Stimulated activated CD4-positive, alpha-beta T cell treated with anti-CD3 and anti-CD28 coated beads, Interleukin-1b, Interleukin-23, amount 100 ng/mL, for 24 hours (primary cell): ENCODE measurements at places on chromosomes 1 and 21.

GRCh38 chr1:158577561-158577960, 2.1 kb downstream of the OR10X1 start:
- DNase-seq = no peak

DNA sequence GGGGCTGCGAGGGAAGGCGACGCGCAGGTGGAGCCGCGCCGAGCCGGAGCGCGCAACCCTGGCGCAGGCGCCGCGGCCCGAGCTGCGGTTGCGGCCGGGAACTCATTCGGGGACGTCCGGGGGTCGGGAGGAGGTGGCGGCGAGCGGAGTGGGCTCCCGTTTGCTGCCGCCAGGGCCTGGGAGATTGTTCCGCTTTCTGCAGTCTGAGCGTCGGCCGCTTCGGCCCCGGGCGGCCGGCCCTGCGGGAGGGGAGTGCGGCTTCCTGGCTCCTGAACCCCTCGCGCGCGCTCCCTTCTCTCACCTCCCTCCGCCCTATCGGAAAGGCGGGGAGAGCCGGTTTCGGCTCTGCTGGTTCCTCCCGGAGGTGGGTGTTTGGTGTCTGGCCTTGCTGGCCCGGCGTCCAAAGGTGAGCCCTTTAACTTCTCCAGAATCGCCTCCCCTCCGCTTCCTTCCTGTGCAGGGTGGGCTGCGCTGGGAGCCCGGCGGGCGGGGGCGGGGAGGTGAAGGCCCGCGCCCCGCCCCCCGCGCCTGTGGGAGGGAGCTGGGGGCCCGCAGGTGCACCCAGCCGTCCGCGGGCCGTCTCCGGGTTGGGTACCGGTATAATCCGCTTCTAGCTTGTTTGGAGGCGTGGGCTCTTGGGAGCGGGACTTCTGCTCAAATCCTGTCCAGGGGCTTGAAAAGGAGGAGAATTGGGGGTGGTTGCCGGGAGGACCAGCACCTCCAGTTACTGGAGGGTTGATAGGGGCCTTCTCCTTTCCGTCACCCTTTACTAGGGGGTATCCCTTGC, 683 bp downstream of the LRRC8D start:
- peak; percentile 25 for DNase-seq

DNA sequence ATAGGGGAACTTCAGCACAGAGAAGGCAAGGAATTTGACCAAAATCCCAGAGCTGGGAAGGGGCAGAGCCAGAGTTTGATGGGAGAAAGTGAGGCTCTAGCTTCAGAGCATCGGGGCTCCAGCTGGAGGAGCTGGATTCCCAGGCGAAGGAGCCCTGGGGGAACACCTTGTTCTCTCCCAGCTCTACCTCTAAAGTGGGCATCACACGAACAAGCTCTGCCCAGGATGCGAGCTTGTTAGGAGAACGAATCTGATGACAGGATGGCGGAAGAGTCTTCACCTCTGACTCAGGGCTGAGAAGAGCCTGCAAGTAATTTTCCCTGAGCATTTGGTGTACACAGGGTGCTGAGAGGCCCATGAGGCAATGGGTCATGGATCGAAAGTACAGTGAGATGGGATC, 22.0 kb downstream of the TNNT2 start:
- DNase-seq = no peak

DNA sequence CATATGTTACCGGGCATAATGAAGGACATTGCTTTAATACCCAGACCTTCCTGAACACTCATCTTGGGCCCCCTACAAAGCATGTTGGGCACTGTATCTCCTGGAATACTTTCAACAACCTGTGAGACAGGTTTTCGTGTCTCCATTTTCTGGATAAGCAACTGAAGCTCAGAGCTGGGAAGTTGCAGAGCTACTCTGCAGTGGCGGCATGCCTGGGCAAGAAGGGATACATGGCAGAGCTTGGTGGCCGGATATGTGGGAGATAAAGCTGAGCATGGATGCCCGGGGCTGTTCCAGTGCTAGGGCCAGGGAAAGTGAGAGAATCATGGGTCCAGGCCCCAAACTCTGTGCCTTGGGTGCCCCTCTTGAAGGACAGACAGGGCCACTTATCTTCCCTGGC, 71.6 kb upstream of the KCND3 start:
- no peak for DNase-seq

DNA sequence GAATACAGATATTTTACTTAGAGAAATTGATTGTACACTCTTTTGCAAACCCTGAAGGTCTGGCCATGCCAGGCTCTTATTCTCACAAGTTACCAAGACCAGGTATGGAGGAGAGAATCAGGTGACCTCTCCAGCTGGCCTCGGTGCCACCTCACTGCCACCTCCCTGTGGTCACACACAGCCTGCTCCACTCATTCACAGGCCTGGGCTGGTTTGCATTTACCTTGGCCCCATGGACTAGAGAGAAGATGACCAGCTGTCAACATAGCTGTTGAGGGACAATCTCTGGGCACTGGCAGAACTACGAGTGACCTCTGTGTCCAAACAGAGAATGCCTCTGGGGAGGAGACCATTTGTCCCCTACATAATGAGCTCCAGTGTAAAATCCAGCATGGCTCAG, 291.2 kb upstream of the RUNX1 start:
- DNase-seq = no peak

- no peak for DNase-seq
Measured at GRCh38 chr1:23202263-23202749, 15.0 kb downstream of the HTR1D start.

- no peak for DNase-seq
Measured at GRCh38 chr1:206465951-206466350, 4.3 kb upstream of the IKBKE start.

DNA sequence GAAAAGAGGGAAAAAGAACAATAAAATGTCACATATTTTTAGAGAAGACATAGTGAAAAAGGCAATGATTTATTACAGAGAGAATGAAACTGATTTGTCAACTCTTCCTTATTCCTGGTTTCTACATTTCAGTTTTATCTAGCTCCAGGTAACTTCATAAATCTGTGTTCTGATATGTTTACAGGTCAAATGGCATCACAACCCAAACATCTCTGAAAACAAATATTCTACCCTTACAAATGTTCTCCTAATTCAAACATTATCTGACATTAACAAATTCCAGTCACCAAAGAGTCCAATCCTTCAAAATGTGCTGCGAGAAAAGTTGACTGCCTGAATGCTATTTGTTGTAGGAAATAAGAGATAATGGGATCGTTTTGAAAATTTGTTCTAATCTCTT, 20.2 kb downstream of the EXTL2 start:
- no peak for DNase-seq

DNA sequence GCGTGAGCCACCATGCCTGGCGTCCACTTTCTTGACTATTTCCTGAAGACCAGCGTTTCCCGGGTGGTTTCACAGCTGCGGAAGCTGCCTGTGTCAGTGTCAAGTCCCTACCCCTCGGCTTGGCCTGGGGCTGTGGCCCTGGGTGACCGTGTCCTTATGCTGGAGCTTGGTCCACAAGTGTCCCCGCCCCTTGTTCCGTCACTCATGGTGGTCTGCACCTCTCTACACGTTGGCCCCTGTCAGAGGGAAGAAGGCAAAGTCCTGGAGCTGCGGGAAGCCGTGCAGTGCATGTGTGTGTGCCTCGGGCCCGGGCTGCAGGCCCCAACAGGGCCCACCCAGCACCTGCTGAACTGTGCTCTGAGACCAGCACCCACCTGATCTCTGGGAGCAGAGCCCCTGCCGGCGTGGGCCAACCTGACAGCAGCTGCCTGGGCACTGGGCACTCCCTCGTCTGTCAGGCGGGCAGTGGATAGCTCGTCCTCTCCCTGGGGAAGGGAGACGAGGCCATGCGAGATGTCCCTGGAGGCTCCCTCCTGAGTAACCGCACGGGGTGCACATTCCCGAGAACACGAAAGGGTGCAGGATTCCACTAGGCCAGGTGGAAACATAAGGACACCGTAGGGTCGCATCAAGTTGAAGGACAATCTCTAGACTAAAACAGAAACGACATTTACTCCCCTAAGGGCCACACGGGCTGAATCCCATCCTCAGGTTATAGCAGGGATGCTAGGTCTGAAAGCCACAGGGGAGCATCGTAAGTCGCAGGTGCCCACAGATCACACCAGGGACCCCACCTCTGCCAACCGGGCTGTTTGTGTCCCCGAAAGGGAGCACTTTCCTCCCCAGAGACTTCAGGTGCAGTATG, 2.4 kb upstream of the C1orf159 start:
- no peak for DNase-seq

- DNase-seq = no peak
Measured at GRCh38 chr1:221069178-221069903, 190.1 kb downstream of the HLX start.

DNA sequence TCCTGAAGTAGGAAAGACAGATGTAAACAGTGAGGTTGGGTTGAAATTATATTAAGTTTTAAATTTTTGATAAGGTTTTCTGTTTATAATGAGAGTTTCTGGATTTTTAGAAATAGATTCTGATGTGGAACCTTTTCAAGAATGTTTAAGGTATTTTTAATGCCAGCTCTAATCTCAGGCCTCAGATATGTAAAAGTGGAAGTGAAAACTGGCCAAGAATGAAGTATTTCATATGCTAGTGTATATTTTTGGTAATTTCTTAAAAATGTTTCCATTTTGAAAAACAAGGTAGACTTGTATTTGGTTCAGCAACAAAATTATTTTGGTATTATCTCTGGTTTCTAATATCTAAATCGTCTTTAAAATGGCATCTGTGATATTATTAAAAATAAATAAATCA, 14.4 kb downstream of the IFNAR1 start:
- no peak for DNase-seq
